Fibroblast of skin of right quadriceps (primary cell): ENCODE measurements at places on chromosomes 12 and 14.

DNA sequence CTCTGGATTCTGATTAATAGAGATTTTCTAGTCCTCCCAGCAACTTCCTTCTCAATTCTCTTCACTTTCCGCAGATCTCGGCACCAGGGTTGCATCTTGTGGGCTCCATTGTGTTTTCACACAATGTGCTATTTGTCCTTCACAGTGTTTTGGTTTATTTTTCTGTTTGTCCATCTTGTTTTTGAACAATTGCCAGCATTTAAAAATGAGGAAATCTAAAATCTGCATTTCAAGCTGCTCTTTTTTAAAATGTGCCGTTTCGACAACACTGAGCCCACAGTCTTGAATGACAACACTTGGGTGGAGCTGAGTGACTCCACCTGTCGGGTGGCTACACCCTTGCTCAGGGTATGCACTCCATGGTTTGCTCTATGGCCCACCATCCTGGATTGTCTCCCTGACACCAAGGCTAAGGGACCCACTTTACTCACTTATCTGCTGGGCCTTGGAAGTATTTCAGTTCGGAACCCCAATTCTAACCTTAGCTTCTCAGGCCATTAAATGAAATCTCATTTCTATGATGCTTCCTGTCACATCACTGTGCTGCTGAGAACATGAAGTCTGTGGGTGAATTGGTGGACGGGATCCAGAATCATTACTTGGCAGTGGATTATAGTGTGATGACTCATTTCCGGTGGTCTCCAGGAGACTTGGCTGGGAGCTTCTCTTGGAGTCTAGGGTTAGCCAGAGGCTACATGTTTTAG lies 3.4 kb upstream of the MYRFL start:
- DNase-seq: peak; percentile 91

DNA sequence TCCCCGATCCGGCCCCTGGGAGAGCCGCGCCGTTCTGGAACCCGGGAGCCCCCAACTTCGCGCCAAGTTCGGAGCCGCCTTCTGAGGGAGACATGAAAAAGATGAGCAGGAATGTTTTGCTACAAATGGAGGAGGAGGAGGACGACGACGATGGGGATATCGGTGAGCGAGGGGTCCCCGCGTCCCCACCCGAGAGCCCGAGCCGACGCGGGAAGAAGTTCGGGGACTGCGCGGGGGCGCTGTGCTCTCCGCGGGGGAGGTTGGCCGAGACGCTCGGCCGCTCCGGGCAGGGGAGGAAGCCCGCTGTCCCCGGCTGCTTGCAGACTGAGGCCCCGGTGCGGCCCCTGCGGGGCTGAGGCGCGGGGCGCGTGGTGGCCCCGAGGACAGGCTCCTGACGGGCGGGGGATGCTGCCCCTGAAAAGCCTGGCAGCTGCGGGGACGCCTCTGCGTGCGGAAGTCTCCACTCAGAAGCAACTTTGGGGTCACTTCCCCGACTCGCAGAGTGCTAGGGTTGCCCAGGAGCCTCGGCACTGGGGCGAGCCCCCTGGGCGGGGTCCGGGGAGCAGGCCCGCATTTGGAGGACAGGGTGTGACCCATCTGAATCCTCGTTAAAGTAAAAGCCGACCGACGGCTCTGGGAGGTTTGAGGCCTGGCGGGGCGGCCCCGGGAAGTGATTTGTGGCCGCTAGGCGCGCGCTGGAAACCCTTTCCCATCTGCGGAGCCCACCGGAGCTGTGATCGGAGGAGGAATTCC lies 511 bp downstream of the ANO6 start:
- DNase-seq: peak; percentile 44

GRCh38 chr14:23896609-23897153 lies 56.9 kb upstream of the DHRS4 start:
- no peak for DNase-seq

GRCh38 chr12:51753980-51754675 lies 94.4 kb downstream of the FIGNL2 start:
- DNase-seq: no peak

DNA sequence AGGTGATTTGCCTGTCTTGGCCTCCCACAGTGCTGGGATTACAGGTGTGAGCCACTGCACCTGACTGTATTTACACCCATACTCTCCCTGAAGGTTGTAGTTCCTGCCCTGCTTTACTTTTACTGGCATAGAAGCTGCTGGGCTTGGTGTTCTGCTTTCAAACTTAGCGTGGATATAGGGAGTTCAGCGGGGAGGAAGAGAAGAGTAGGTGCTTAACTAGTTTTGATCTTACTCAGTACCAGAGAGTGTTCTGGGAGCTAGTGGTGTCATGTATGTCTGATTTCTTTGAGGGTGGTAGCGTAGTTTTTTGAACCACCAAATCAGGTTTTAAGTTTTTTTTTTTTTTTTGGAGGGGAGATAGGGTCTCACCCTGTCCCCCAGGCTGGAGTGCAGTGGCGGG lies 13.8 kb downstream of the RCOR1 start:
- no peak for DNase-seq

DNA sequence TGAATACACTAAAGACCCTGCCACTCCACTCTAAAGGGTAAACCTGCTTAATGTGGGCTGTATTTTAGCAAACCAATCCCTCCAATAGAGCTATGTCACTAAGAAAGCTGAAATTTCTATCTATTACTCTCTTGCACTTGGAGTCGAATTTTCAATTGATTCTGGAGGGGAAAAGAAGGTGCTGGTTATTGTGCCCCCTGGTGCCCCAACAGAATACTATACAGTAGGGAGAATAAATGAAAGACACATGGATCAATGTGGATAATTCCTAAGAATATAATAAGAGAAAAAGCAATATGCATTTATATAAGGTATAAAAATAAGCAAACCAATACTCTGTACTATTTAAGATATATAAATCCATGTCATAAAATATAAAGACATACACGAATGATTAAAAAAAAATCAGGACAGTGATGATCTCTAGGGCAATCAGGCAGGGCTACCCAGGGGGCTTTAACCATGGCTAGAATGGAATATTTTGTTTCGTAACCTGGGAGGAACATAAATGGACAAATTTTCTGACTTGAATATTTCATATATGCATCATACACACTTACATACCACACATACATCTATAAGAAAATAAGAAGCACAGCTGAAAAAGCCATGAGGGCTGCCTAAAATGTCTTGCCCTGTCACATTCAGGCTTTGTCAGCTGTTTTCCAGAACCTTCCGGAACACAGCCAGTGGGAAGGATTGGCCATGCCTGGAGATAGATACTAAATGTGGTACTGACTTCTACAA lies 54.4 kb downstream of the EFCAB11 start:
- peak; percentile 75 for DNase-seq

GRCh38 chr14:64388533-64389285 lies 556 bp downstream of the MTHFD1 start:
- peak; percentile 6 for DNase-seq

GRCh38 chr14:96299441-96299840 lies 43.4 kb downstream of the BDKRB1 start:
- no peak for DNase-seq

DNA sequence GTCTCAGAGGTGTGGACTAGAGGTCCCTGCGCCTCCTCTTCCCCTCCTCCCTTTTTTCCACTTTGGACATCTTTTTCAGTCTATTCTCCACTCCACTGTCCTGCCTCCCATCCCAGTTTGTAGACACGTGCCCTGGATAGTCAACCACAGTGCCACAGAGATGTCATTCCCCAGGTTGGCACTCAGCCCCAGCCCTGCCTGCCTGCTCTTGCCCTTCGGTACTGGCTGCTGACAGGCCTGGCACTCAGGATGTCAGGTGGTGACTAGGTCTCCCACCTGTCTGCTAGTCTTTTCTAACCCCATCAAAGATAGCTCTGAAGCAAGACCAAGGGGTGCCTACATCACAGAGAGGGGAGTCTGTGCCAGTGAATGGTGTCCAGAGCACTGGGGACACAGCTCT lies 15.8 kb downstream of the KRT71 start:
- no peak for DNase-seq

DNA sequence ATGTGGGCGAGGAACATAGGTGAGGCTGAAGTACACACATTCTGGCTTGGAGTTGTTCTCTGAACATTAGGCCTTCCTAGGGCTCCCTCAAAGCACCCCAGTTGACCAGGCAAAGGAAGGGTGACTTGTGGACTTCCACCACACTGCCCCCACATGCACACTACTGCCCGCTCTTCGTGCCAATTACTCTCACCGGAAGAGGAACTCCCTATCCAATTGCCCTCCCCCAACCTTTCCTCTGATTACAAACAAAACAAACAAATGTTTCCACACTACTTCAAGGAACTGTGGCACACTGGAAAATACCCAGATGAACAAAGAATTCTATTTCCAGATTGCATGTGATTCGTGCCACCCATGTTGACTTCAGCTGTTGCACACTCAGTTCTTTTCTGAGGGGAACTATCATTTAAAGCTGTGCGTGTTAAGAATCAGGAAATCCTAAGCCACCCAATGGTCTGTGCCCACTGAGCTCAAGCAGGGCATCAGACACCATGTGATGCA lies 139.3 kb downstream of the SSPN start:
- no peak for DNase-seq

GRCh38 chr14:44940944-44941343 lies 20.8 kb downstream of the KLHL28 start:
- DNase-seq: no peak

GRCh38 chr14:104150136-104151025 lies 12.0 kb downstream of the KIF26A start:
- DNase-seq: peak; percentile 95
